Inflammatory macrophage (primary cell): ENCODE measurements at places on chromosomes 4 and X.

DNA sequence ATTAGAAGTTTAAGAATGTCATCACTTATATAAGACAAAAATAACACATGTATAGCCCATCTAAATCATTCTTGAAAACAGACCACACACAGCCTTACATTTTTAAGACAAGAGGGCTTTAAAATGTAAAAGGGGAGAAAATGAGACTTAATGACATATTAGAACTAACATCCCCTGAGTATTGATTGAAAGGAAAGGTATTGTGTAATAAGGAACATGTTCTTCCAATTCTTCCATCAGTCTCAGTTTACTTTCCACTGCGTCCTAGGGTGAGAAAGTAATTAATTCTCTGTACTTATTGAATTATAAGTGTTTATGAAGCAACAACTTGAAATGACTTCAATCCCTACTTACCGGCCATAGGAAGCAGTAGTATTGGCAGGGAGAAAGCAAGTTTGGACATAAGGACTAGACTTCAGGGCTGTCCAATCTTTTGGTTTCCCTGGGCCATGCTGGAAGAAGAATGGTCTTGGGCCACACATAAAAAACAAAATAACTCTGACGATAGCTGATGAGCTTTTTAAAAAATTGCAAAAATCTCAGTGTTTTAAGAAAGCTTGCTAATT lies 202.7 kb upstream of the SPRY1 start:
- no peak for DNase-seq

- no peak for DNase-seq
Observed at GRCh38 chr4:73860181-73860580, 7.1 kb downstream of the PF4V1 start.

DNA sequence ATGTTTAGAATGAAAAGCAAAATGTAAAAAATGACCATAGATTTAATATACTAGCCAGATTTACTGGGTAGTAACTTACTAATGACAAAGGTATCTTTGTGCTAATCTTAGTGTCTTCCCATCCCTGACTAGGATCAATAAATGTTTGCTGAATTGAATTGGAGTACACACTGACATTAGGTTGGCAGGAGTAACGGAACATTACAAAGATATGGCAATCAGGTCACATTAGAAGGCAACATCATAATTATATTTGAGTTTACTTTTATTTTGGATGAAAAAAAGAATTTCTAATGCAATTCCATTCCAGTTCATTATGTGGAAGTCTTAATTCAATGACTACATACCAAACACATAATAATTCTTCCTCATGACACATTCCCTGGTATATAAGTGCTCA lies 77.8 kb downstream of the MID1 start:
- no peak for DNase-seq

GRCh38 chrX:118773782-118774181 lies 46.4 kb downstream of the IL13RA1 start:
- DNase-seq: no peak

GRCh38 chrX:3576886-3577501 lies 136.5 kb downstream of the PRKX start:
- DNase-seq: no peak

DNA sequence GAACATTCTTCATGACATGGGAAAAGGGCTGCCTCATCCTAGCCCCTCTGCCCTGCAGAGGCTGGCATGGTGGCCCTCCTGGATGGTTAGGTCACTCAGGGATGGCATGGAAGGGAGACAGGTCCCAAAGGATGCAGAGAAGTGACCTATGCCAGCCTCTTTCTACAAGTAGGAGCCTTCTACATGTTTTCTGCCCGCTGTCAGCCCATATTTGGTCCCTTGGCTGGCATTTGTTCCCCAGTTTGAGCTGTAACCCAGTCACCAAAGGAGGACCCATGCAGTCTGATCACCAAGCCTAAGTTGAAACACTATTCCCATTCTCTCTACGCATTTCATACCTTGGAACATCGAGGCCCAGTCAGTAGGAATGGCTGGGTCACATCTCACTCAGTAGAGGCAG lies 95.4 kb downstream of the PJA1 start:
- no peak for DNase-seq

DNA sequence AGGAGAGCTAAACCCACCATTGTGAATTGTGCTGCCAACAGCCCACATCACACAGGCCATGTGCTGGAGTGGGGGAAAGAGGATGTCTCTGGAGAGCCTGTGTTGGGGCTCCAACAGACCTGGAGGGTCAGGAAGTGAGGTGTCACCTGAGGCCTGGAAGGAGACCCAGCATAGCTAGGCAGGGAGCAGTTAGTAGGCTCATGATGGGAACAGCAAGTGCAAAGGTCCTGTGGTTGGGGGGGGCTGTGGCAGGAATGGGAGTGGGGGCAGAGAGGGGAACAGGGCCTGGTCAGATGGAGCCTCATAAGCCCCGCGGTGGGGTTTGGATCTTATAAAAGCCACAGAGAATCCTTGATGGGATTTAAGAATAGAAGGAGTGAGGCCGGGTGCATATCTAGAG lies 35.9 kb upstream of the GPR78 start:
- no peak for DNase-seq

- DNase-seq: no peak
Observed at GRCh38 chr4:95506264-95506663, 42.5 kb downstream of the UNC5C start.

- peak; percentile 12 for DNase-seq
Observed at GRCh38 chr4:108030332-108030731, 40.6 kb downstream of the HADH start.

- DNase-seq: no peak
Observed at GRCh38 chrX:95903490-95903889, 781.2 kb upstream of the DIAPH2 start.

- no peak for DNase-seq
Observed at GRCh38 chr4:70874268-70875156, 27.7 kb upstream of the MOB1B start.

- no peak for DNase-seq
Observed at GRCh38 chr4:173532725-173533511, 2.9 kb upstream of the HAND2 start.

GRCh38 chr4:7214359-7214758 lies 22.0 kb downstream of the SORCS2 start:
- DNase-seq: no peak

GRCh38 chr4:122412547-122412946 lies 33.7 kb downstream of the ADAD1 start:
- no peak for DNase-seq

GRCh38 chrX:35499071-35499862 lies 298.9 kb upstream of the MAGEB16 start:
- DNase-seq: no peak

DNA sequence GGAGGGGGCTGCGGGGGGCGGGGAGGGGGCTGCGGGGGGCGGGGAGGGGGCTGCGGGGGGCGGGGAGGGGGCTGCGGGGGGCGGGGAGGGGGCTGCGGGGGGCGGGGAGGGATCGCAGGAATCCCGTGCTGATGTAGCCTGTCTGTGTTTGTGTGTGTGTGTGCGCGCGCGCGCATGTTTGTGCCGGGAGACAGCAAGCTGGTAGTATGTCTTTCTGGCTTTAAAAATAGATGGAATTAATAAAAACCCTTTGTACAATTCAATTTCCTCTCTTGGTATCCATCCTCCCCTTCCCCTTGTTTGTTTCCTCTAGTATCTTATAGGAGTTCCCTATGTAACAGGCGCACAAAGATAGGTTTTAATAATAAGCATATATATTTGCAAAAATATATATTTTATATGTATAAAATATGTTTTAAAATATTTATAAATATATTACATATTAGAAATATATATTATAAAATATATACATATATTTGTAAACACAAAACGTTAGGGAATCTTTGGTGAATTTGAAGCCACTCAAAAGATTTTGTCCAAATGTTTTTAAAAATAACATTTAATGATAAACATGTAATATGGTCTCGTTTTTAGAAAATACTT lies 782 bp downstream of the ARHGAP24 start:
- DNase-seq: no peak

DNA sequence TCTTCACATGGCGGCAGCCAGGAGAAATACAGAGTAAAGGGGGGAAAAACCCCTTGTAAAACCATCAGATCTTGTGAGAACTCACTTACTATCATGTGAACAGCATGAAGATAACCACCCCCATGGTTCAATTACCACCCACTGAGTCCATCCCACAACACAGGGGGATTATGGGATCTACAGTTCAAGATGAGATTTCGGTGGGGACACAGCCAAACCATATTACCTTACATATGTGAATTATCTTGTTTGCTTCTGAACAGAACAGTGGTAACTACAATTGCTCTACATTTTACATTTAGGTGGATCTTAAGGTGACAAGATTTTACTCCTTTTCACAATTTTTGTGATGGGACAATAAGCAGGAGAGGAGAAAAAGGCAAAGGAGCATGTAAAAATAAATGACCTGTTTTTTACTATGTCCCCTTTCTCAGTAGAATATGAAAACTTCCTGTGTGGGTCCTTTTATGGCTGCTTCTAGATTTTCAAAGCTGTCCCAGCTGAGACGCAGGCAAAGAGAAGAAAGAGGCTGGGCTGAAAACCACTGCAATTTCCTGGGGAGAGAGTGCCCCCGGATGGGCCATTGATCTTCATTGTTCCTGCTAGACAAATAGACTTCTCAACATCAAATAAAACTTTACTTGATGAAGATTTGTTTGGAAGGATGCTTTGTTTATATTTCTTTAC lies 45.9 kb upstream of the PGM2 start:
- peak; percentile 50 for DNase-seq

- DNase-seq: no peak
Observed at GRCh38 chr4:40295572-40295971, 39.6 kb upstream of the CHRNA9 start.

GRCh38 chr4:130077275-130077674 lies 981.3 kb downstream of the C4orf33 start:
- DNase-seq: no peak

DNA sequence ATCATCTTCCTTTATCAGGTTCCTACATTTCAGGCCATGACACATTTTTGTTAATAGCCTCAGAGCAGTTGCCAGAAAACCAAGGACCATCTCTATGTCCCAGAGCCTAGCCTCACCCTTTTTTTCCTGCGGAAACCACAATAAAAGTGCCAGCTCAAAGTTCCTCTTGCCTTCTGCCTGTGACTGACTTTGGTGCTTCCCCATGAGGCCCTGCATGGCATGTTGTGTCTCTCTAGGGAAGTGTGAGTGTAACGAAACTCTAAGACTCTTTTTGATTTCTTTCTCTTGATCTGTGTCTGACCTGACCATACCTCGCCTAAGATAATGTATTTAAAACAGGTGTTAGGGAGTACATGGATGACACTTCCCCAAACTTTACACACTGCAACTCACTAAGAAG lies 642.3 kb upstream of the BOD1L1 start:
- peak; percentile 73 for DNase-seq

DNA sequence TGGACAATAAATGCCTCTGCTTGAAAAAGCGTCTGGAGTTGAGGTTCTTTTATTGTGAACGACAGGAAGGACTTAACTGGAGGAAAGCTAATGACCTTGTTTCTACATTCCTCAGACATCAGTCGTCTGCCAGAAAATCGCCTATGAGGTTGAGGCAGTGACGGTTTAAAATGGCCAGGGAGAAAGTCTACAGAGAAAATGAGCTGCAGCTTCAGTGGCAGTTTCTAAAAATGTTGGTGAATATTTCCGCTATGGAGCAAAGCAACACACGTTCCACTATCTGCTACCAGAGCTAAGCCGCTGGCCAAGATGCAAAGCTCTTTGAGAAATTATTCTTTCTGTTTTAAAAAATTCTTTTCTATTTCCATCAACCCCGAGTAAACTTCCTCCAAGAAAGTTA lies 116.9 kb upstream of the GALNT7 start:
- no peak for DNase-seq
